ENCODE measurements at places on chromosomes 1 and 21.

DNA sequence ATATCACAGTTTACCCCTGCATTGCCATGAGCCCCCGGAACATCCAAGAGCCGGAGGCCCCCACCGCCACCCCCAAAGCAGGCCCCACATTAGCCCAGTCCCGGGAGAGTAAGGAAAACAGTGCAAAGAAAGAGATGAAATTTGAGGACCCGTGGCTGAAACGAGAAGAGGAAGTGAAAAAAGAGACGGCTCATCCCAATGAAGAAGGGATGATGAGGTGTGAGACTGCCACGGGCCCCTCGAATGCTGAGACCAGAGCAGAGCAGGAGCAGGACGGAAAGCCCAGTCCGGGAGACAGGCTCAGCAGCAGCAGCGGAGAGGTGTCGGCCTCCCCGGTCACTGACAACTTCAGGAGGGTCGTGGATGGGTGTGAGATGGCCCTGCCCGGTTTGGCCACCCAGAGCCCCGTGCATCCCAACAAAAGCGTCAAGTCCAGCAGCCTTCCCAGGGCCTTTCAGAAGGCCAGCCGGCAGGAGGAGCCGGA, 532.4 kb downstream of the KIF26B start:
- DNase-seq, result peak; percentile 63

DNA sequence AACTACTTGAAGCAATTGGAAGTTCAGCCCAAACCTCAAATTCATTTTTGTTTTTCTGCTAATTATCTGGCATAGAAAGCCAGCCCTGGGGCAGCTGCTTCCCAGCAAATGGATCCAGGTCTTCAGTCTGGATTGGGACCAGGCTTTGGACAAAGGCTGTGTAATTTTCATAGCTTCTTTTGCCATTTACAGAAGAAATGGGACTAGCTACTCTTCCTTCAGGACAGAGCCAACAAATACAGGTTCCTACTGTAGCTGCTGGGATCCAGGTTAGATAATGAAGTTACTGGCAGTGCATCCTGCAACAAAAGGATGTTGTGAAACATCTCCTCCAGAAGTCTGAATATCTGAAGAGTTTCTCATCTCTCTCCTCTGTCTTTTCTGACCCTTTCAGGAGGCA, 171.5 kb upstream of the CAMK1G start:
- DNase-seq, result no peak

DNA sequence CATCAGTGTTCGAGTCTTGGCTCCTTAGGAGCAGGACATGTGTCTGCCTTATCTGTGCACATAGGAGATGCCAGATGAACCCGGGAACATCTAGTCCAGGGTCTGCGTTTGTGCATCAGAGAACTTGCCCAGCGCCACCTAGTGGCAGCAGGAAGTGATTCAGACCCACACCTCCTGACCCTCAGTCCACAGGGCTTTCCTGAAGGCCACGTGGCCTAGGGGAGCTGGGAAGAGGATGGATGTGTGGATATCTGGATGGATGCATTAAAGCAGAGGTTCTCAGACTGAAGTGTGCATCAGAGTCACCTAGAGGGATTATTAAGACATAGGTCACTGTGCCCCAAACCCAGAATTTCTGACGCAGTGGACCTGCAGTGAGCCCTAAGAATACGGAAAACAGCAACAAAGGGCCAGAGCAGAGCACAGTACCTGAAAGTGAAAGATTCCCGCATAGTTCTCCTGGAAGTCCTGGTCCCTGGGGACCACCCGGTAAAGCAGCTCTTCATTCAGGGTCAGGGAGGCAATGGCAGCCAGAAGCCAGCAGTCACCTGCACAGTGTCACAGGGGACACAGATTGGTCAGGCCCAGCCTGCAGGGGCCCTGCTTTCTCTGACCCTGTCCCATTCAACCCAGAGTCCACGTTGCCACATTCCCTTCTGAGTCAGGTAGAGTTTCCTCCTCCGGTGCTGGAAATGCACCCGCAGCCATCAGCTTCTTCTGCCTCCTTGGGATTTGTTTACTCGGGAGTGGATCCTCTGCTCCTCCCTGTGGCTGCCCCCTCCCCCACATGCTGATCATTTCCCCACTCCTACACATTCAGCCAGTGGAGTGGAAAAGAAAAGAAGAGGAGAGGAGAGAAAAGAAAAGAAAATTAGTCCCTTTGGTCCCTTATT, 37.0 kb downstream of the CAPN8 start:
- peak; percentile 90 for DNase-seq

- no peak for DNase-seq
Measured at GRCh38 chr1:211033921-211034525, 99.9 kb downstream of the KCNH1 start.

- no peak for DNase-seq
Measured at GRCh38 chr1:201454608-201455007, 14.4 kb downstream of the PHLDA3 start.

- DNase-seq, result no peak
Measured at GRCh38 chr1:48107516-48107915, 110.3 kb upstream of the TRABD2B start.

- peak; percentile 70 for DNase-seq
Measured at GRCh38 chr1:244970236-244970743, 105.9 kb upstream of the HNRNPU start.

GRCh38 chr1:100597784-100598183, 59.8 kb downstream of the GPR88 start:
- no peak for DNase-seq

DNA sequence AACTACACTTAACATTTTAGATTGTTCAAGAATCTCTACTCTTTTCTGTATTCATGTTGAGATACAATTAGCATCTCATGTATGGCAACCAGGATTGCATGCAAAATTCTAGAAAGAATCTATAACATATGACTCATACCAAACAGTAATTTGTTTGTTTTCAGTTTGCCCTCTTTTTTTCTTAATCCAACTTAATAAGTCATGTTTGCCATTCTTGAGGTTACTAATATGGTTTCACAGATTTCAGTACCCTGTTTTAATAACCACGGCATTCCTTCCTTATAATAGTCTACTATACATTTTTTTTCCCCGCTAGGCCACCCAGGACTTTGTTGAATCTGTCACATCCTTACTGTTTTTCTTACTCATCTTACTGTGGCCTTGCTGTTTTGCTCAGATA, 140.8 kb downstream of the FMN2 start:
- DNase-seq, result no peak

DNA sequence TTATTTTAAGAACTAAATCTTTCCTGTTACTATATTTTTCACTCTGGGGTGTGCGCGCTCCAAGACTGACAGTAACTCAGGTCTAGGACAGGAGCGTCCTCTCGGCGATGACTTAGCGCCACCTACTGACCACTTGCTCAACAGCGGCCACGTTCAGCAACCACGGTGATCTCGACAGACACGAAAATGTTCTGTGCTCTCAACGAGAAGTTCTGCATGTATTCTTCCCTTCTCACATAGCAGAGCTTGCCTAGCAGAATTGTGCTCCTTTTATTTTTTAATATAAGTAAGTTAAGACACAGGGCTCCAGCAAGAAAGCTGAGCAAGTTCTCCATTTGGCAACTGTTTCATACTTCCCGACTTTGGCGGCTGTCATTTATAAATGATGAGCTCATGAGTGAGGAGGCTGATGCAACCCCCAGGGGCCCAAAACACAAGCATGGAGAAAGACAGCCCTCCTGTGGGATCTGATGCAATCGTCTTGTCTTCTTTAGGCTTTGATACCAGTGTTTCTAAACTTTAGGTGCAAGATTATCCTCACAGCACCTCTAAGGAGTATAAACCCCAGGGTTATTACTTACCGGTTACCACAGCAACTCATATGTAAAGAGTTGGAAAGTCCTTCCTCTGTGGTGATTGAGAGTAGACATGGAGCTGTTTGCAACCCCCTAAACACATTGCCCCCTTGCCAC, 92.6 kb downstream of the HHIPL2 start:
- peak; percentile 75 for DNase-seq

- DNase-seq, result no peak
Measured at GRCh38 chr1:164961715-164962114, 394.8 kb downstream of the LMX1A start.

DNA sequence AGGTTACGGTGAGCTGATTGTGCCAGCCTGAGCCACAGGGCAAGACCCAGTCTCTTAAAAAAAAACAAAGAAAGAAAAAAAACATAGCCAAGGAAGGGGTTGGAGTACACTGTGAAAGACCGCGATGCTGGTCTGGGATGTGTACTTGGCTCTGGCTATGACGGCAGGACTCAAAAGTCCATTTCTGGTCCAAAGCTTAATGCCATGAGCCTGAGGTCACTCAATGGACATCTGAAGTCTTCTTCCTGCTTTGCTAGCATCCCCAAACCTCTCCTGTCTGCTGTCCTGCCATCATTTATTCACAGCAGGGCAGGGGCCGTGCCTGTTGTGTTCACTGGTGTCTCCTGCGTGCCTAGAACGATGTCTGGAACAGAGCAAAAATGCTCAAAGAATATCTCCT, 1.5 kb upstream of the ARHGEF10L start:
- DNase-seq, result no peak

- DNase-seq, result no peak
Measured at GRCh38 chr1:218480588-218481099, 135.5 kb downstream of the TGFB2 start.

GRCh38 chr1:206774093-206774492, 1.8 kb upstream of the IL10 start:
- no peak for DNase-seq

- DNase-seq, result no peak
Measured at GRCh38 chr1:162674034-162674608, 41.9 kb downstream of the DDR2 start.

DNA sequence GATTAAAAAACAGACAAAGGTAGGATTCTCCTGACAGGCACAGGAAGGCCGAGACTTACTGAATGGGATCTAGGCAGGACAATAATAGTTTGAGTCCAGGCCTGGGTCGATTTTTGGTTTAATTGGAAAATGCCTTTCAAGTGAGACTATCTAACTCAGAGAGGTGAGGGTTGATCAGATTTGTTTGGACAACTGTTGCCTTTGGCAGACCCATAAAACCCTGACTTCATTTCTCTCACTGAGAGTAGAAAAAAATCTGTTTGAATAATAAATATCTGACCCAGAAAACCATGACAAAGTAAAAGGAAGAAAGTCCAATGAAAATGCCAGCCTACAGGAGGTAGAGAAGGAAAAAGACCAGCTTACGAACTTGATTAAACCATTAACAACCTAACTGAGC, 12.3 kb upstream of the SLC30A10 start:
- DNase-seq, result no peak

DNA sequence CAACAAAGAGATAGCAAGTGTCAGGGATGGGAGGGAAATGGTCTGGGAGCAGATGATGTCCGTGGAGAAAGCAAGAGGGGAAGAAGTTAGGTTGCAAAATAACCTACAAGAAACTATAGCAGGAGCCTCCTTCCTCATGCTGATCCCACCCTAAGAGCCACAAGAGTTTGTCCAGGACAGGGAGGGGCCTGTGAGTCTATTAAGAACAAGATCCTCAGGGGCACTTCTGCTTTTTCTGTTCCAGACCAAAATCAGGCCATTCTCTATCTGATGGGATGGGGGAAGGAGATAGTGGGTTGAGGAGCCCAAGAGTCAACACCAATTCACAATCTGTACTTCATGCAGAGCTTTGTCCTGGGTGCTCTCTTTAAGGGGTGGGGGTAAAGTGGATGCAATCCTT, 7.7 kb upstream of the ATP1A4 start:
- DNase-seq, result no peak

GRCh38 chr1:168786476-168787330, 57.7 kb upstream of the DPT start:
- DNase-seq, result no peak

- no peak for DNase-seq
Measured at GRCh38 chr1:115794976-115795639, 26.6 kb upstream of the CASQ2 start.

- no peak for DNase-seq
Measured at GRCh38 chr1:190353538-190354101, 124.0 kb downstream of the BRINP3 start.

DNA sequence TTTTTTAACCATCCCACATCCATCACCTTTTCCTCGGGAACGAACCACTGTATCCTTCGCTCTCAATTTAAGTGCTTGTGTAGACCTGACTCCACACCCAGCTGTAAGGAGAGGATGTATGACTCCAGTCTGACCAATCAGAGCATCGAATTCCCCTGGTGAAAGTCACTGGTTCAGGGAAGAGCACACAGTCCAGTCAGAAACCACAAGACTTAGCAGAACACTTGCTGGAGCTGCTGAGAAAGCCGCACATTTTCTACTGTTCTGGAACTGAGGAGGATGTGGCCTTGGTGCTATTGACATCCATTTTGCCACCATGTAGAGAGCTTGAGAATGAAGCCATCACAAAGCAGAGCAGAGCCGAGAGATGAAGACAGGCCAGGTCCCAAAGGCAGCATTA, 59.9 kb upstream of the CNN3 start:
- DNase-seq, result no peak

GRCh38 chr1:13661539-13661938, 38.4 kb upstream of the PRDM2 start:
- DNase-seq, result no peak

DNA sequence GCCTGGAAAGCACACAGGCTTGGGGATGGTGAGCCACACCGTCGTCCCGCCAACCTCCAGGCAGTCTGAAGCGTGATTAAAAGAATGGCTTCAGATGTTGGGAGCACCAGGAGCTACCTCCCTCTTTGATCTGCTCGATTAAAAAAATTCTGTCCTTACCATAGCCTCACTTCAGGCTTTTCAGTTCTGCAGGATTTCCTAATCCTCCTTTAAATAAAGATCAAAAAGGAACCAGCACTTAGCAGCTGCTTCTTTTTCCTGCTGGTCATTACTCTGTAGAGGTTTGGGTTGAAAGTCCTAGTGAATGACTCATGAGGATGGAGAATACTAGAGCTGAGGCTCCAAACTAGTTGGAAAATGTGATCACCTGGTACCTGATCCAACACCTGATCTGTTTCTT, 71.9 kb upstream of the C1orf174 start:
- DNase-seq, result no peak
